ENCODE measurements at places on chromosomes 5 and 9.

DNA sequence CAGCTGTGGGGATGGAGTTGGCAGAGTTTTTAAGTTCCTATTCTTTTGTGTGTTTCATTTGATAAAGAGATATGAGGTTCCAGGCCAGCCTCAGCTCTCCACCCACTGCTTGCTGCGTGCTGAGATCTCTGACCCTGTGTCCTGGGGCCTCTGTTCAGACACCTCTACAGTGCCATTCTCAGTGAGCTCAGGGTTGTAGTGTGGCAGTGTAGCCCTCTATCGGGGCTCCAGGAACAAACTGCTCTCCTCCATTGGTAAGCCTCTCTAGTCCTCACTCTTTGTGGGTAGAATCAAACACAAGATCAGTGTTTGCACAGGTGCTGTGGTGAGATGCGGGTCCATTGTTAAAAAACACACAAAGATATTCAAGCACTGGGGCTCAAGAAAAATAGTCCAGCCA, 386.6 kb upstream of the RPS23 start:
- no peak for DNase-seq

GRCh38 chr5:33657804-33658440, 217.2 kb downstream of the TARS1 start:
- no peak for DNase-seq

DNA sequence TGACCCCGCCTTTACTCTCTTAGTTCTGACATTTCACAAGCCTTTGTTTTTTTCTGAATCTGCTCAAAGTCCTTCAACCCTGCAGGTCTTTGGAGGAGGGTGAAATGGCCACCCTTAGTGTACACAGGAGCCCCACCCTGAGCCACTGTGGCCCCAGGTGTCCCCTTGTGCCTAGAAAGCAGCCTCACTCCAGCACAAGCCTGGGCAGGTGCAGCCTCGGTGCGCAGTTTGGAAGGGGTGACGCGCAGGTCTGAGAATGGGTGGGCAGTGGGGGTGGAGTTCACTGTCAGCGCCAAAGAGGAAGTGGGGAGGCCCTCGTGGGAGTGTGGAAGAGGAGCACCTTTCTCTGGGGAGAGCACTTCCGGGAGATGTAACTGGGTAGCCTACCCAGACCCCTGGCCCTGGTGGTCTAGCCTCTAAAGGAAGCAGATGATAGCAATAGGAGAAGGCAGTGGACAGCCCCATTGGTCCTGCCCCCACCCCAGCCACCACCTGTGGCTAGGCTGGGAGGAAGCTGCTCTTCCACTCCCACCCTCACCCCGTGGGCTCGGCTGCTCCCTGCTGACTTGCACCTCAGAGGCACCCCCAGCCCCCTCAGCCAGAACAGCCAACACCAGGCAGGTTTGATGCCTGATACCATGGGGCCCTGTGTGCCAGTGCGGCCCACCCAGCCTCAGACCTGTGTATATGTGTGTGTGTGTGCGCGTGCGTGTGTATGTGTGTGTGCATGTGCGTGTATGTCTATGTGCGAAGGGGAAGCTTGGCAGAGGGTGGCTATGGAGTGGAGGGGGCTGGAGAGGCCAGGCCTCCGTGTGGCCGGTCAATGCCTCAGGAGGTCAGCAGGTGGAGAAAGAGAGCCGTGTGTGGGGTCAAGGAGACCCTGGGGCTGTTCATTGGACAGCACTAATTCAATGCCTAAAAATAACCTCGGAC, 16.8 kb upstream of the DAB2IP start:
- no peak for DNase-seq

- no peak for DNase-seq
These were observed 6.2 kb upstream of the F2R start for GRCh38 chr5:76709762-76710161.

- DNase-seq, result no peak
These were observed 9.7 kb downstream of the FNIP1 start for GRCh38 chr5:131786900-131787692.

- no peak for DNase-seq
These were observed 59.4 kb upstream of the NFIB start for GRCh38 chr9:14373336-14373666.

DNA sequence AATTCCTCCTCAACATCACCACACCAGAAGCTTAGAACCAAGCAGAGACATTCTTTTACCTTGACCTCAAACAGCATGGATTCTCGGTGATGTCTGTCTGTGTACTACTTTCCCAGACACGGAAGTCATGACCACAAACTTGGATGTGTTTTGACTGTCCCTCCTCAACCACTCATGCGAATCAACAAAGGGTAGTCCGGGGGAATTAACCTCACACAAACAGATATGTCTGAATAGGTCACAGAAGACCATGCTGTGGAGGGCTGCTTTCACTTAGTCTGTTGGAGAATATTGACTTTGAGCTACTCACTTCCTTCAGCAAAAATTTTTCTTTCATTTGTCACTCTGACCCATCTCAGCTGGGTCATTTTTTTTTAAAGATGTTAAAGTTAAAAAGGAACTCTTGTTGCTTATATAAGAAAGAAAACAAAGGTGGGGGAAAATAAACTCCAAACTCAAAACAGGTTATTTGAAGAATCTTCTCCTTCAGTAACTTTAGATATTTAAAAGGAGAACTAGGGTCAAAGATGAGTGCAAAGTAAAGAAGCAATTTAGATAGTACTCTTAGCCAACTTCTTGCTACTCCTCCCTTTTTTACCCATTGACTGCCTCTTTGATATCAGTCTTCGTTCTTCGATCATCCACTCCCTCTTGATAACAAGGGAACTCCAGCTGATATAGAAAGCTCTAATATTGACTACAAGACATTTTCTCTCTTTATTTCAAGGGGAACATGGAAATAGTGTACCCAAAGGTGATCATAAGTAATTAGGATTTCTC, 343.4 kb upstream of the CDH6 start:
- no peak for DNase-seq

- DNase-seq, result no peak
These were observed 61.6 kb upstream of the GNE start for GRCh38 chr9:36319806-36320205.

- no peak for DNase-seq
These were observed 345.6 kb downstream of the PLK2 start for GRCh38 chr5:58114324-58114723.

DNA sequence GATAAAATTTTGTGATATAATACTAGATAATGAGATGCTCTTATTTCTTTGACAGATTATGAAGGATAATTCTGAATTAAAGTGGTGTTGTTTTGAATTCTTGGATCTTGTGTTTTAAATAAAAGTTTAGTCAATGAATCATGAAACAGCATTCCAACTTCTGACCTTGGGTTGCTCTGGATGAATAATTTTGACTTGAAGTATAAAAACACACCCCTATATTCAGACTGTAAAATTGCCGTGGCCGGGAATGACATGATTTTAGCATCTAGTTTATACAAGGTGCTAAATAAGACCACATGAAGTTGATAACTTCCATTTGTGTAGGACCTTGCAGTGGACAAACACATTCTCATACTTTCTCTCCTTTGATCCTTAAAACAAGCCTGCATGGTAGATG, 67.2 kb upstream of the DAP start:
- DNase-seq, result peak; percentile 23

DNA sequence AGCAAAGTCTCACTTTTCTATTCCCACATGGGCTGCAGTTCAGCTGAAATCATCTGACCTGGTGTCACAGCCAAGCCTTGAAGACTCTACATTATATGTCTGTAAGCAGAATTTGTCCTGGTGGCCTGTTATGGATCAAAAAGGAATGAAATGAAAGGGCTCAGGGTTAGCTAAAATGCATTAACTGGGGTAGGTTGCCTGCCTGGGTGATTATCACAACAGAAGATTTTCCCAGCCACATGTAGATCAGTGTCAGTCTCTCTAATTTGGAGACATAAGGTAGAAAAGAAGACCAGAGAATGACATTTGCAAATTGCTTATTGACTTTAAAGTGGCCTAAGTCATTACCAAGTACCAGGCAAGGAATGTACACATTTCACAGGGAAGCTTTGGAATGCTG, 289.0 kb downstream of the CAAP1 start:
- DNase-seq, result no peak

DNA sequence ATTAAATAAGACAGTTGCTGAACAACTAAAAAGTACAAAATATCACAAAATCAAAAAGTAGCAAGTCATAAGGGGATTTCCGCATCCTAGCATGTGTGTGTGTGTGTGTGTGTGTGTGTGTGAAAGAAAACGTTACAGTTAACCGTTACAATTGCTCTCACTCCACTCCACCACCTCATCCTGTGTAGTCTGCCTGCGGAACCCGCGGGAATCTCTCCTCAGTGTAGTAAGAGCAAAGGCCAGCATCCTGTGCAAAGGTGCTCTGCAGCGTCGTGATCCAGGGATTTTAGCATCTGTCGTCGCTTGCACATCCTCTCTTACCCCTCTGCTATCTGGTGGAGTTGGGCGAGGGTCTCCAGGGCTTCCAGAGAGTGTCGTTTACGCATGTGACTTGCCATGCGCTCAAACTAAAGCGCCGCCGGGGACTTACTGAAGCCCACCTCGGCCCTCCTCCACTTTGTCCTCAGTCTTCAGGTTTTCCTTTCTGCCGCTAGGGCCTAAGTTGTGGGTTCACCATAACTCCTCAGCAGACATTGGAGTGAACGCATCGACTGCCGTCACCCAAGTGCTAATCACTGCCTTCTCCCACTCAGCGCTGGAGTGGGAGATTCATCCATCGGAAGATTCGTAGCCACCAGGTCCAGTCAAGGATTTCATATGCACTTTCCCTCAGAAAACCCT, 3.9 kb downstream of the CDKN2B start:
- no peak for DNase-seq

- no peak for DNase-seq
These were observed 19.7 kb downstream of the C7 start for GRCh38 chr5:40928886-40929448.

- DNase-seq, result no peak
These were observed 31.6 kb downstream of the ACSL6 start for GRCh38 chr5:131979816-131980215.

All from AG04449 (cell line).